ENCODE measurements at places on chromosomes 1 and 21.

- DNase-seq = no peak
Measured at GRCh38 chr1:9009438-9010370, 16.5 kb downstream of the SLC2A7 start.

- no peak for DNase-seq
Measured at GRCh38 chr1:116934586-116935207, 25.0 kb downstream of the PTGFRN start.

- DNase-seq = no peak
Measured at GRCh38 chr1:25590096-25590824, 26.3 kb upstream of the MAN1C1 start.

- no peak for DNase-seq
Measured at GRCh38 chr1:25618433-25618808, 1.8 kb downstream of the MAN1C1 start.

DNA sequence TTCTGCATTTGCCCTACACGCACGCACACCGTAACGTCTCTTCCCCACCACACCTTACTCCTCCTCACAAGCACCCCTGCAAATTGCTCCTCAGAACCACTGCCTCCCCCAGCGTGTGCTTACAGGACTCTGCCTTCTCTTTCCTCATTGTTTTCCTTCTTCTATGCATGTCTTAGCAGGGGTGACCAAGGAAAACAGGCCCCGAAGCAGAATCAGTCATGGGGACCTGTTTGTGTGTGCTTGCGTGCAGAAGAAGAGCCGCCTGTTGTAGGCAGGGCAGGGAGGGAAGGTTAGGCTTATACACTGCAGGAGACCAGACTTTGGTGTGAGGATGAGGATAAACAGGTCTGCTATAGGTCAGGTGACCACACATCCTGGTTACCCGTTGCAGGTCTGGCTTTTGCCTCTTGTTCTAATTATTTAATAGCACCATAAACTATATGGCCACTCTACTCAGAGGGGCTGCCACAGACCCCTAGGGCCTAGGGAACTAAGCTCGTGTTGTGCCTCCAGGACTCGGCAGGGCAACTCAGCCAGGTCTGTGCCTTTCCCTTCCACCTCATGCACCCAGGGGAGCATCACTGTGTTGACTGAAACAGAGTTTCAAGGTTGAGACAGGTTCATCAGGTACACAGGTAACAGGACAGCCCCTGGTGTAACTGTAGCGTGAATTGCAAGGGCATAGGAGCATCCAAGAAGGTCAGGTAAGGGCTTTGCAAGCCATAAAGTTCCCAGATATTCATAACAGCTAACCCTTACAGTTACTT lies 60.8 kb upstream of the EPS8L3 start:
- no peak for DNase-seq

- DNase-seq = no peak
Measured at GRCh38 chr1:53324321-53324720, 3.5 kb downstream of the LRP8 start.

DNA sequence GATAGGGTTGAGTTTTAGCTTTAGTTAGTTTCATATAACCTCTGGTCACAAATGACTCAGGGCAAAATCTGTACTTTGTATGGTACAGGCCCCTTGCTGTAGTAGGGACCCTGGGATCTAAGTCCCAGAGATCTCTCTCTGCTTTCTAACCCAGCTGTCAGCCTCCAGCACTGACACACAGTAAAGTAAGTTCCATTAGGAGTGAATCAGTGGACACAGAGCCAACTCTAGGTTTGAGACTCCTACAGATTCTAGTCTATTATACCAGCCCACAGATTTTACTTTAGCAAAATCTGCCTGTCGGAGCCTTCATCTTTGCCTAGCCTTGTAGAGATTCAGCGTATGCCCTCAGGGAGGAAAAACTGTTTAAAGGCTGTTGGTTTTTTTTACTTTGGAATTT lies 52.5 kb downstream of the ANGPTL1 start:
- DNase-seq = peak; percentile 7

DNA sequence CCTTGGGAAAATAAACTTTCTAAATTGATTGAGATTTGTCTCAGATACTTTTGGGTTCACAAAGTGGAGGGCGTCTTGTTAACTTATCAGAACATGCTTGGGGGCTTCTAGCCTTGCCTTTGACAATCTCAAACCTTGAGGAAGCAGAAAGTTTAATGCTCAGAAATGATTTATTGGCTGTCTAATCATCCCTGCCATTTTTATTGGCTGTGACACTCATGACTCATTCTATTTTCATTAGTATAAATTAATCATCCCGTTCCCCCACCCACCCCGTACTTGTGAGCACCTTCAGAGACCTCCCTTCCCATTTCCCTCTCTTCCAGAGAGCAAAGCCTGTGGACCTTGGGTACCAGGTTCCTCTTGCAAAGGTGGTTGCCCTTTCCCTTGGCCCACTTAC lies 87.1 kb downstream of the FGGY start:
- no peak for DNase-seq

GRCh38 chr1:150065184-150065871 lies 2.2 kb upstream of the VPS45 start:
- DNase-seq = no peak

DNA sequence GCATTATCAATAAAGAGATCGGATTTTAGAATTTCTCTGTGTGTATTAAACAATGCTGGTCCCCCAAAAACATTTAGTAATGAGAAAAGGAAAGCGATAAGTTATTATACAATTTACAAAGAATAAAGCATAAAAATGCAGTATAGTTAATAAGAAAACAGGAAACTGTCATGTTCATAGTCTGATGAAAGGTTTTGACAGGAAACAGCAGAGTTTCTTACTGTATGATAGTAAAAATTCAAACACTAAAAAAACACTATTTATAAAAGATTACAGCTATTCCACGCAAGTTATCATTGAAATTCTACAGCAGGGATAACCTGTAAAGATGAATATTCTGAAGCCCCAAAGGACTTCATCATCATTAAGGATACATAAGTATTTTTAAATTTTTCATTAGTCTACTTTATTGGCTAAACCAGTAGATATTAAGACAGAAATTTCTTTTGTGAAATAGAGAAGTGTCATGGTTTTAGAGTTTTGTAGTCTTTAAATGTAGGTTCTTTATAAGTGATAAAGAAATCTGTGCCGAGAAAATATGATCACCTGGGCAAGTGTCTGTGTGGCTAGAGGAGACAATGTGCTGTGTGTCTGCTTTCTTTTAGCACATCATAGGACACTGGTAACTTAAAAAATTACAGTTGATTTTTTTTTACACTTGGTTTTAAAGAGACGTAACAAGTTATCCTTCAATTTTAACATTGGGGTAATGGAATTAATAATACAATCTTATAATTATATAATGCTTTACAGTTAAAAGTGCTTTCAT lies 49.7 kb upstream of the GFI1 start:
- DNase-seq = no peak

- no peak for DNase-seq
Measured at GRCh38 chr1:82762829-82763532, 962.2 kb downstream of the ADGRL2 start.

GRCh38 chr1:156973417-156973816 lies 53.0 kb downstream of the LRRC71 start:
- no peak for DNase-seq

- no peak for DNase-seq
Measured at GRCh38 chr1:29541631-29542030, 305.3 kb downstream of the PTPRU start.

DNA sequence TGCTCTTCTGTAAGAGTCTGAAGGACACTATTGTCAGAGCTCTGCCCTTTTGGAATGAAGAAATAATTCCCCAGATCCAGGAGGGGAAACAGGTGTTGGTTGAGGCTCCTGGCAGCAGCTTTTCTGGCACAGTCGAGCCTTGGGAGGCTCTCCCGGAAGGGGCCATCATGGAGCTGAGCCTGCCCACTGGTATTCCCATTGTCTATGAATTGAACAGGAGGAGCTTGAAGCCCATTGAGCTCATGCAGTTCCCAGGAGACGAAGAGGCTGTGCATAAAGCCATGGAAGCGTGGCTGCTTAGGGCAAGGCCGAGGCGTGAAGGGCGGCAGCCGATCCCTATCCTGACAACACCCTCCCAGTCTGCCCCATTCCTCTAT lies 26.6 kb downstream of the UBE4B start:
- no peak for DNase-seq

DNA sequence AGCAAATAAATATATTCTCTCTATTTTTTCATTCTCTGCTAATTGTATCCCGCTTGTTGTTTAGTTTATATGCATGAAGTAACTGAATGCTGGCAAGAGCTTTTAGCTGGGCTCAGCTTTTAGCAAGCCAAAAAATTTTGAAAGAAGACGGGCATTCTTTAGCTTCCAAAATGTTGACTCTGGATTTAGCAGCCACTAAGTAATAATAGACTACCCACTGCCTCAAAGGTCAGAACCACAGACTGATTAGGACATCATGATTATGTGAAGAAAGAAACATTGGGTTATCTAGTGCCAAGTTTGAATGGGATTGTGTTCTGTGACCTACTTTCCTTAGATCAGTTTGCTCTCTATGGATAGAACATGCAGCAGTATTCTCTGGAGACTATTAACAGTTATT lies 80.3 kb upstream of the DPH5 start:
- DNase-seq = no peak

DNA sequence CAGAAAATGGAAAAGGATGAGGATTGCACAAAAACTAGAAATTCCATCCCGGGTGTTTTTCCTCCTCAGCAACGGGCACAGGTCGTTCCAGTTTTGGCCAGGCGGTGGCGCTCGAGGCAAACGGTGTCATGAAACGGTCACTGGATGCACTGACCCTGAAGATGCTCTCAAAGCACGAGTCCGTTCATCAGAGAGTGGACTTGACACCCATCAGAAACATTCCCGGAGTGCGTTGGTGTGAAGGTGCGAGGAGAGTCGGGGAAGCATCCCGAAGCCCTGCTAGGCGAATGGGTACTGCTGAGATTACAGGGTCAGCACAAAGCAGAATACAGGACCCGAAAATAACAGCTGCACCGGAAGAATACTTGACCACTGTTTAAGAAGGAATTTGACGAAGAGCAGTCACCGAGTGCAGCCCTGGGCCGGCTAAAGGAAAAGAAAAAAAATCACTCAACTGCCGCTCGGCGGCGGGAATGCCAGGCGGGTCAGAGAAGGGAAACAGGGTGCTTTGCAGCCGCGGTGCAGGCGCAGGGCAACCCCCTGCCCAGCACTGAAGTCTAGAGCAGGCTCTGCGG lies 71.7 kb upstream of the ETS2 start:
- DNase-seq = peak; percentile 49

DNA sequence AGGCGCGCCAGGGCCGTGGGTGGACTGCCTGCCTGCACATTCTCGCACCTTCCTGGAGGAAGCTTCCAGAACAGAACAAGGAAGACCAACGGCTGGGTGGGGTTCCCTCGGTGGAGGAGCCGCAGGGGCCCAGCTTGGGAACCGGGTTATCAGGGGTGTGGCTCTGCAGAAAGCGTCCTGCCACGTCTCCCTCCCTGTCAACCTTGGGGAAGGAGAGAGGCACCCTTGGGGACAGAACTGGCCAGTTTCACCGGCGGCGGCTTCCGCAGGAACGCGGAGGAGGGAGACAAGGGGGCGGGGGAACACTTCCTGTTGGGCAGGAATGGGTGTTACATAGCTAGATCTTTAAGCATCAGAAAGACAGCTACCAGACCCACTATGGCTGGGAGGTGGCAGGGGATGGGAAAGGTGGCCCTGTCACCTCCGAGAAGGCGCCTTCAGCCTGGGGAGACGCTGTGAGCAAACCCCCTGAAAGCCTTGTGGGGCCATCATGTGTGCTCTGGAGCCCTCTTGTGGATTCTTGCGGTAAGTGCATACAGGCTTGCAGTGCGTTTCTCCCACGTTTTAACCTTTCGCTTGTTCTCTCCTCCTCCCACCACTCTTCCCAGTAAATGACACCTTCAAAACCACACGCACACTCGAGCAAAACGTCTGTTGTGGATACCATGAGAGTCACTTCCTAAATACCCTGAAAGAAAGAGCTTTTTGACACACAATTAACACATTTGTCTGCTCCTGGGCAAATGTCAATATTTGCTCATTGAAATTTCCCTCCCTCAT lies 3.8 kb upstream of the PLEKHA6 start:
- peak; percentile 29 for DNase-seq

GRCh38 chr1:71919811-71920509 lies 362.4 kb downstream of the NEGR1 start:
- DNase-seq = no peak

DNA sequence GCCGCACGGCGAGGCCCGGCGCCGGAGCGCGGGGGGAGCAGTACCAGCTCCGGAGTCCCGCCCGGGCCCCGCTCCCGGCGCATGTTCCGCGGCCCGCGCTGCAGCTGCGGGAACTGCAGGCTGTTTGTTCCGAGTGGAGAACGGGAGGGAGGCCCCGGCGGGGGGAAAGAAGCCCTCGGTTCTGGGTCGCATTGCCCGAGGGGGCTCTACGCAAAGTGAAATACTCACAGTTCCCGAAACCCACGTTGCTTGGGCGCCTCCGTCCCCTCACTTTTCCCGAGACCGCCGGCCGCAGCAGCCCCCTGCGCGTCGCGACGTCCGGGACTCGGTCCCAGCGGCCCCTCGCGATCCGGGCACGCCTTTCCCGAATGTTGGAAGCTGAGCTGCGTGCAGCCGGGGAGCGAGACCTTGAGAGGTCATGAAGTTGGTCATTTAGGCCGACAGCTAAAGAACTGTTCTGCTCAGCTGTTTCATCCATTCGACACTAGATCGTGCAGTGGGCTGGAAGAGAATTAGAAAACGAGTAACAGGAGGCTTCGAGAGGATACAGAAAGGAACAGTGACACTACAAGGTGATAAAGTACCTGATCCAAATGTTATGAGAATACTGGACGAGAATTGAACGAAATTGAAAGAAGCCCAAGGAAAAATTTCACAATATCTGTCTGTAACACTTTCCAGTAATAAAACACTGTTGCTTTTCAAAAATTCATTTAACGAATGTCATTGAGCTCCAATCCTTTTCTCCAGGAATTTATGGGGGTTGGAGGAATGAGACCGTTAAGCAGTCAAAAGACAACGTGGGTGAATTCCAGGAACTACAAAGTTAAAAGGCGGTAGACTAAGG lies 657 bp upstream of the LIN9 start:
- DNase-seq = no peak

DNA sequence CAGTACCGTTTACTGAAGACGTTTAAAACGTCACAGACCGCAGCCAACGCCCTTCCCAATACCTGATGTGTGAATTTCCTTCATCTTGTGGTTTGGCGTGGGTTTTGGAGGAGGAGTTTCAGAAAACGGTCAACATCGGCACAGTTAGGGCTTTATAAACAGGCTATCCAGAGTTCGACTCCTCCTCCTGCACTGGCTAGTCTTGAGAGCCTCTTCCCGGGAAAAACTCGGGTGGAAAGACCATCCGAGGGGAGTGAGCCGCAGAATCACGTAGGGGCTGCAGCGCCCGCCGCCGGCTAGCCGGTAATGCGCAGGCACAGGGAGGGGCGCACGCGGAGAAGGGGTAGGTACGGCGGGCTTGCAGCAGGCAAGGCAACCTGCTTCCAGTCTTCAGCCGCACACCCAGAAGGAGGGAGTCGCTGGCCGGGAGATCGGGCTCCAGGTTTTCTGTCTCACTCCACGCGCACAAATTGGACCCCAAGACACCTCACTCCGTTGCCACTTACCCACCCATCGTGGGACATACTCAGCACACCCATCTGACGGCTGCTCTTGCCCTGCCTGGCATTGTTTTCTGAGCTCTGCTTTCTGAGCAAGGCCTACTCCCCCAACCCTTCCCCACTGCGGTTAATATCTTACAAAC lies 25.4 kb downstream of the SLC19A2 start:
- DNase-seq = no peak

Measured in AG04450 (cell line).